Fibroblast of mammary gland (primary cell): ENCODE measurements at places on chromosomes 4 and X.
A peak's percentile ranks its signal among the peaks of the same experiment; 100 is the strongest.

GRCh38 chrX:17546356-17546755 lies 171.4 kb downstream of the NHS start:
- DNase-seq = no peak

GRCh38 chr4:53043891-53044650 lies 182.0 kb downstream of the RASL11B start:
- no peak for DNase-seq

GRCh38 chr4:96972920-96973319 lies 1133.0 kb downstream of the PDHA2 start:
- no peak for DNase-seq

- no peak for DNase-seq
These were observed 165.1 kb downstream of the VSIG4 start for GRCh38 chrX:65874765-65875164.

GRCh38 chr4:8871417-8872401 lies at the start of gene HMX1:
Gene HMX1 (minus strand): TSS chr4:8871839. CDS start chr4:8871614, 225 bp downstream.
- no peak for DNase-seq

DNA sequence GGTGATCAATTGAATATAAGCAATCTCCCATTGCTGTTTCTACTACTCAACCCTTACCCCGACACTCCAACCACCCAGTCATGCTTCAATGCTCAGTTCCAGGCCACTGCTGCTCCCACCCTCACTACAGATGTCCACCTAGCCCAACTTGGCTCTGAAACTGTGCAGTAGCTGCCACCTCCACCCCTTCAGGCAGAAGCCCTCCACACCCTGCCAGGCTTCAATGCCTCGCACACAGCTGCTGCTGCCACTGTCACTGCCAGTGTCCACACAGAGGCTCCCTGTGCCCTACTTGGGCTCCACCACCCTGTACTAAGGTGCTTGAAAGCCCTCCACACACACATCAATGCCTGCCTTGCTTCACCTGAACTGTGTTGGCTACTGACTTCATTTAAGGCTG lies 34.6 kb downstream of the LAMTOR3 start:
- no peak for DNase-seq

DNA sequence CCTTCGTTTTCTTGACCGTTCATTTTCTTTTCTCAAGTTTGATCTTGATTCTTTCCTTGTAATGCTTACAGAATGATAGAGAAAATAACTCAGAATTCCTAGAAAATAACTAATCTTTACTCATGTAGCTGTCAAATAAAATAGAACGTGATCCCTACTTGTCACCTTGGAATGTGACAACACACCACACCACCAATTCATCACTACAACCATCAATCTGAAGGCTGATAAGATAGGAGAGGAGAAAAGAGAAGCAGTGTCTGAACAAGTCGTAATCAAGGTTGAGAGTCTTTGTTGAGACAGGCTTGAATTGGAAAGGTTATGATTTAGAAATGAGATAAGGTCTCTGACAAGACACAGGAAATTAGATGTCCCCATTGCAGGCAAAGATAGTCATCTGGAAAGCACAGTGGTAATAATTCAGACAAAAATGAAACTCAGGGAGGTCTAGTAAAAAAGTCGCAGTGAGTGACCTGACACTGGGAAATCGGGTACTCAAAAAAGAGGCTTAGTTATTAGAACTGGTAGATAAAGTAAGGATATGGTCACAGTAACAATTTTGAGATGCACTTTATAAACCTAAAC lies 456.2 kb downstream of the FAT4 start:
- no peak for DNase-seq

- no peak for DNase-seq
These were observed 10.0 kb upstream of the ELF4 start for GRCh38 chrX:130120321-130120731.

DNA sequence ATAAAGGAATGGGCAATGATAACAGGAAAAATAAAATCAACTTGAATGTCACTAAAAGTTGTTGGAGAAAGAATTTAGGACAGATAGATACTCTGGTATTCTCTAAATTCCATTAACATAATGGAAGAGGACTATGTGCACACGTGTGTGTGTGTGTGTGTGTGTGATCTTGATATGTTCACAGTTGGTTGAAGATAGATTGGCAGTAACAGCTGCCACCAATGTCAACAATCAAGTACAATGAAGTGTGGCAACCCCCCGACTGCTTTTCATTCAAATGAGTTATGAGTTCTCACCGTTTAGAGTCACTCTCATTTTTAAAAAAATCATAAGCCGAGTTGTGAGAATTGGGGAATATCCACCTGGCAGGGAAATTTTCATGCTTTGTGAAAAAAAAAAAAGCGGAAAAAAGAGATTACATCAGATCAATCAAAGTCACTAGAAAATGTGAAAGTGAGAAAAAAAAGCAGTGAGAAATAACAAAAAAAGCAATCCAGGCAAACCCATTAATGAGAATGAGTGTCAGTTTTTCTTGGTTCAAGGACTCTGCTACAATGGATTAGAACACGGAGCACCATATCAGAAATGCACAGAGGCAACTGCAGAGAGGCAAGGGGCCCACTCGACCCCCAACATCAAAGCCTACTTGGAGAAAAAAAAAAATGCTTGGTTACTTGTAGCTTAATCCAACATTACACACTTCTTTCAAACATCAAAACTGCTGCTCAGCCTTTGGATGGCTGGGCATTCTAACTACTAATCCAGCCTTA lies 414.9 kb upstream of the PITX2 start:
- DNase-seq = no peak

DNA sequence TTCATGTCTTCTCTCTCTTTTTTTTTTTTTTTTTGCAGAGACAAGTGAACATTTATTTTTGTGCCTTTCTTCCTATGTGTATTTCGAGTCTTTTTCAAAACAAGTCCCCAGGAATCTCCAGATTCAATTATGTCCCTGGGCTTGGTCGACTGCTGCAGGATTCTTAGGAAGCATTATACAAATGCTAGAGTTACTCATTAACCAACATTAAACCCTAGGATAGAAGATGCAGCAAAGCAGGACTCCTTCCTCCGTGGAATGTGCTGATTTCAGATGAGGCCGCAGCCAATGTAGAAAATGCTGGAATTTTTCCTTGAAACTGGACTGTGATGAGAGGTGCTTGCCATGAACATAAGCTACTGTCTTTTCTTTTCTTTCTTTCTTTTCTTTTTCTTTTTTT lies 3.4 kb downstream of the ZNF81 start:
- no peak for DNase-seq

- no peak for DNase-seq
These were observed 15.2 kb downstream of the BCOR start for GRCh38 chrX:40082447-40083119.

- peak; percentile 13 for DNase-seq
These were observed 175.1 kb upstream of the KIT start for GRCh38 chr4:54482529-54483200.

GRCh38 chr4:4685810-4686795 lies 144.3 kb upstream of the STX18 start:
- no peak for DNase-seq

DNA sequence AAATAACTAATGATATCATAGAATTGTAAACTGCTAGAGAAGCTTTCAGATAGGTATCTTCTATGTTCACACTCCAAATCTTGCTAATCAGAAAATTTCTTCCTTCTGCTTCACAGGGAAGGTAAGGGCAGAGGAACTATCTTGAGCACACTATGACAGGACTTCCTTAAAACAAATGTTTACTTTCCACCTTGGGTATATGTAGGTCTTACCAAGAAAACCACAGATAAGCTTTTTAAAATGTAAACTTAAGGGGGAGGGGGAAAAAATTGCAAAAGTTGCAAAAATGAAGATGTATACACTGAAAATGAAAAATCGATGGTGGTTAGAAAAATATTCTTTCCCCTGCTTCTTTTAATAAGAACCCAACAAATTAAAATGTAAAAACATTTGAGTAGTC lies 30.9 kb downstream of the YTHDC1 start:
- DNase-seq = no peak

DNA sequence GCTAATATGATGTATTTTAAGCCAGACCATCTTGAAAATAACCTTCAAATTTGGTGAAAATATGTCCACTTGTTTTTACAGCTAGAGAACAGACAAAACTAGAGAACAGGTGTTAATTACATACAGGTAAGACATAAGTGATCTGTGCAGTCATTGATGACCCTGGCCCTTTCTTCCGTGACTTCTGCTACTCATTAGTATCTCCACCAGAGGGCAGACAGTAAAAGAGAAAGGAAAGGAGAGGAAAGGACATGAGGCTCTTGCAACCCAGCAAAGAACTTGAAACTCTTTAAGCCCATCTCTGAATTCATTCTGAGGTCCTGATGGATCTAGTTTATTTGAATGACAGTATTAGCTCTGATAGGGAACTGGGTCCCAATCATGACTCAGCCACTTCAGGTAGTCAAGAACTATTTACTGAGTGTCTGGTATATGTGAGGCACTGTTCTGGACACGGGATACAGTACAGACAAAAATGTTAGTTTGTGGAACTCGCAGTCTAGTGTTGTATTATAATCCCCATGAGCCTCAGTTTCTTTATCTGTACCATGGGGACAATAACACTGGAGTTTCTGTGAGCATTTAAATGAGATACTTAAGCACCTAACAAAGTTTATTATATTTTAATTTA lies 121.0 kb upstream of the TEX13D start:
- DNase-seq = peak; percentile 30

- peak; percentile 73 for DNase-seq
These were observed 3.1 kb downstream of the JADE1 start for GRCh38 chr4:128812442-128813235.

DNA sequence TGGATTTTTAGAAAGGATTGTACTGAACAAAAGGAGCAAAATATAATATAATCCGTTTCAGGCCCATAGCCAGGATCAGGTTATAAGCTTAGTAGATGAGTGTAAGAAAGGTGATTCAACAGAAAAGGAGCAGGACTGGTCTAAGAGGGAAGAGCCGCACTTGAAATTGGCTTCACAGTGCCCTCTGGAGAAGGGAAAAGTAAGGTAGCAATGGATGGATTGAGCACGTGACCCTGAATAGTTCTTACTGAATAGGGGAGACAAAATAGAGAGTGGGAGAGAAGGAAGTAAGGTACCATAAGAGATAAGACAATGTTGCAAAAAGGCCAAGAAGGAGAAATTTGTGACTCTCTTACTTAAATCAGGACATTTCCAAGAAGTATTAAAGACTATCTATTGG lies 15.6 kb downstream of the CXorf66 start:
- DNase-seq = no peak

GRCh38 chr4:139515531-139515958 lies 40.5 kb downstream of the SETD7 start:
- no peak for DNase-seq

GRCh38 chrX:9379697-9380551 lies 84.9 kb upstream of the TBL1X start:
- peak; percentile 64 for DNase-seq

GRCh38 chrX:314049-314448 lies 4.5 kb downstream of the GTPBP6 start:
- no peak for DNase-seq

- no peak for DNase-seq
These were observed 70.2 kb upstream of the LONRF3 start for GRCh38 chrX:118904218-118904617.

- DNase-seq = no peak
These were observed 27.1 kb upstream of the RBMX start for GRCh38 chrX:136907621-136908020.

DNA sequence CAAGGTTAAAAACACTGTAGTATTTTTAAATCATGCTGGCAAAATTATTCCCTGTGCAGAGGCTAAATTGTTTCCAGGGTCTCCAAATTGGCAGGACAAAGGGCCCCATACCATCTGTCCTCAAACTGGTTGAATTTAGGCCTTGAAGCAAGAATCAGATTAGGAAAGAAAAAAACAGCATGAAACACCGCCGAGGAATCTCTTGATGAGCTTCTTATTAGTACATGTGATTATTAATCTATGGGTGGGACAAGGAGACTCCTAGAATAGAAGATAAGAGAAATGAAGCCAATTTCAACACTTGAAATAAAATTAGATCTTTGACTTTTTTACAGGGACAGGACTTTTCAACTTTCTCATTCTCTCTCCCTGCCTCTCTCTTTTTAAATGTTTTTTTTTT lies 7.1 kb upstream of the CLNK start:
- DNase-seq = no peak
